CD4-positive, alpha-beta memory T cell (primary cell): ENCODE measurements at places on chromosomes 1 and 21. TPM values are rescaled to one million over a fixed set of nuclear protein-coding genes. Genes with fewer than 3 reads are reported as not detected.

The S1PR1 gene
- 366 TPM for total RNA-seq

GRCh38 chr1:204316164-204316563 lies 43.6 kb downstream of the PLEKHA6 start:
- no peaks in the 10 kb centered on the region for H3K27me3 ChIP-seq
- no peak overlapping the region for H3K27ac ChIP-seq
- DNase-seq, result no peak
- H3K4me1 ChIP-seq, result no peaks in the 10 kb centered on the region

DNA sequence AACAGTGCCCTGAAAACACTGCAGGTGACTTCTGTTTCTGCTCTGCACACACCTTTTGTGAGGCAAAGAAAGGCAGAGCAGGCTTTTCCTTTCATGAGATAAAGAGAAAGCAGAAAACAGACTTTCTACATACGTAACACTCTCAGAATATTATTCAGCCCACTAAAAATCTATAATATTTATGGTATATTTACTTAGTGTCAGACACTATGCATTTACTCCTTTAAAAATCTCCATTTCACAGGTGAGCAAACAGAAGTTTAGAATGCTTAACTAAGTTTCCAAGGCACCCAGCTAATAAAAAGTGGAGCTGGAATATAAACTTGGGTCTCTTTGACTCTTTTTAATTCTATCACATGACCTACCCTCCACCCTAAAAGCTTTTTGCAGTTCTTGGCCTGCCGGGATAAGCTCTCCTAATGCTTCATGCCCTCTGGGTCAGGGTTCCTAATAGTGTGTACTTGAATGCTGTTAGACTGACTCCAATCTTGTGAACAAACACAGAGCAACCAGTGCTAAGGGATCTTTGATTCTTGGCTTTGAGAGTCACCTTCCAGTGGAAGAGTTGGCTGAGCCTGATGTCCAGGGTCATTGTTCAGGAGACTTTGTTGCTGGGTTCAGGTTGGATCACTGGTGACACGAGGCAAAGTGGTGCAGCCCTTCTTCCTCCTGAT lies 27.2 kb downstream of the PROK1 start:
- no peaks in the 10 kb centered on the region for H3K36me3 ChIP-seq
- H3K27ac ChIP-seq, result no peak overlapping the region
- H3K27me3 ChIP-seq, result no peaks in the 10 kb centered on the region
- no peaks in the 10 kb centered on the region for H3K4me1 ChIP-seq
- no peak overlapping the region for H3K4me3 ChIP-seq

The SPRR1B gene
- not detected for total RNA-seq

- DNase-seq, result no peak
- no peaks in the 10 kb centered on the region for H3K36me3 ChIP-seq
- no peaks in the 10 kb centered on the region for H3K4me1 ChIP-seq
- no peak overlapping the region for H3K4me3 ChIP-seq
- H3K27me3 ChIP-seq, result no peaks in the 10 kb centered on the region
These were observed 577.8 kb downstream of the BRINP3 start for GRCh38 chr1:189899686-189900425.

DNA sequence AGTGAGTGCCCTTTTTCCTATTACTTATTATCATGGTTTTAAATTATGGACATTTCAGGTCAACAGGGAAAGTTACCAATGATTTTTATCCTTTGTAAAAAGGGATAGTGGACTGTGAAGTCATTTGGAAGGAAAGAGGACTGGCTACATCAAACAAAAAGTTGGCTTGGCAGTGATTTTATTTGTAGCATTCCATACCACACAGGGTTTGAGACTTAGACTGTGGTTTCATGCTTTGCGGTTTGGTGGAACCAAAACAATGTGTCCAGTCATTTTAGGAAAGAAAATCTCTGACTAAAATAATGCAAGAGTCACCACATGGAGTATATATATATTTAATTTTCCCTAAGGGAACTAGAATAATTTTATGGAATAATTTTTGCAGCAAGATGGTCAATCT lies 239.5 kb downstream of the HMCN1 start:
- H3K27me3 ChIP-seq, result no peaks in the 10 kb centered on the region
- no peaks in the 10 kb centered on the region for H3K36me3 ChIP-seq
- H3K27ac ChIP-seq, result no peak overlapping the region
- no peak overlapping the region for H3K4me3 ChIP-seq
- H3K4me1 ChIP-seq, result no peaks in the 10 kb centered on the region

DNA sequence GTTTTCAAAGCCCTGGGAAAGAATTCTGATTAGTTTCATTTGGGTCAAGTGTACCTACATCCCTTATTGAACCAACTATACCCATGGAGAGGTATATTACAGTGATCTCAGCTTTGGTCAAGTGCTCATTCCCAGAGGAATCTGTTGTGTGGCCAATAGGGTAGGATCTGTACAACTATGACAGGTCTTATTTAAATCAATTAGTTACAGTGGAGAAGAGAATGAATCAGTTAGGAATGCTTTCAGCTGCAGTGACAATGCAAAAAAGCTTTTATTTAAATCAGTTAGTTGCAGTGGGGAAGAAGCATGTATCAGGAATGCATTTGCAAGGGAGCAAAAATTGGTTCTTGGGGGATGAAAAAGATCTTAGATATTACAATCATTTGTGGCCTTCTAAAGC lies 119.0 kb downstream of the FGGY start:
- no peak overlapping the region for H3K27ac ChIP-seq
- H3K36me3 ChIP-seq, result no peaks in the 10 kb centered on the region
- no peak for DNase-seq
- H3K4me3 ChIP-seq, result no peak overlapping the region
